Left lung (tissue), 14 donors: ENCODE measurements at places on chromosomes 2 and 18. TPM values are rescaled to one million over a fixed set of nuclear protein-coding genes. Genes with fewer than 3 reads are reported as not detected.

- no peaks in the 10 kb centered on the region for H3K27me3 ChIP-seq
- peak overlapping the region; percentile 43 for H3K27ac ChIP-seq
- no peaks in the 10 kb centered on the region for H3K36me3 ChIP-seq
- no peak for DNase-seq
- peaks cover 7% of the 10 kb centered on the region for H3K4me1 ChIP-seq
These were observed 86.7 kb upstream of the CTAGE1 start for GRCh38 chr18:22504251-22505030.

DNA sequence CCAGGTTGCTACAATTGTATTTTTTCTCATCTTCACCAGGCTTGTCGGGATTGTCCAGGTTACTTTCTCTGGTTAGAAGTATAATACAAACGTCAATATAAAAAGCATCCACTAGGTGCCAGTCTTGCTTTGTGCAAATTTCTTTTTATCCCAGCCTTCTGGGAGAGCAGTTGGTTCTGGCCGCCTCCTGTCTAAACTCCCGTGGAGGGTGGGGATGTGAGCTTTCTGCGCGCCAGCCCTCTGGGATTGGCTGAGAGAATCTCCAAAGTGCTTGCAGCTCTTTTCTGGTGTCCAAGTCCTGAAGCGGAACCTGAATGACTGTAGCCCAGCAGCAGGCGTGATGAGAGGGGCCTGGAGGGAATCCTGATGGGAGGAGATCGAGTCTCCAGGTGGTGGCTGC is 22.4 kb upstream of the TOGARAM2 start:
- H3K4me3 ChIP-seq, result no peak overlapping the region
- DNase-seq, result peak; percentile 48
- no peaks in the 10 kb centered on the region for H3K27me3 ChIP-seq
- H3K27ac ChIP-seq, result no peak overlapping the region
- H3K4me1 ChIP-seq, result no peaks in the 10 kb centered on the region

DNA sequence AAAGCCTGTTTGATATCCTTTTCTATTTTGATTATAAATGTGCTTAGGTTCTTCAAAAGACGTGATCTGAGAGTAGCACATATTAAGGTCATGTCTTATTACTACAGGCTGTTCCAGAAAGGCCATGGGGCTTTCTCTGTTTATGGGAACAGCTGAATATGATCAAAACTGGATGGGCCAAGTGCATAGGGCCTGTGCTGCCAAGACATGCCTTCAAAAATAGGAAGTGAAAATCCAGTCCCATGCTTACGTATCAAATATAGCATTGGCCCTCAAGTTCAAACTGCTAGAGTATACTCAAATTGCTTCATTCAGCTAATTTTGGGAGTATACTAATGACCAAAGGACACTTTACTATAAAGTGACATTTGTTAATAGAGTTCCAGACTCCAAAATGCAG is 24.1 kb downstream of the SLC25A52 start:
- no peak overlapping the region for H3K4me3 ChIP-seq
- no peaks in the 10 kb centered on the region for H3K36me3 ChIP-seq
- DNase-seq, result no peak
- H3K27ac ChIP-seq, result no peak overlapping the region
- no peaks in the 10 kb centered on the region for H3K27me3 ChIP-seq

GRCh38 chr2:233271693-233272092 is 20.2 kb downstream of the ATG16L1 start:
- H3K4me3 ChIP-seq, result no peak overlapping the region
- H3K36me3 ChIP-seq, result peaks cover 99% of the 10 kb centered on the region
- H3K27ac ChIP-seq, result no peak overlapping the region
- H3K4me1 ChIP-seq, result no peaks in the 10 kb centered on the region
- DNase-seq, result no peak

GRCh38 chr2:226647621-226648518 is 151.8 kb downstream of the IRS1 start:
- peaks cover 19% of the 10 kb centered on the region for H3K4me1 ChIP-seq
- peak; percentile 61 for DNase-seq
- no peaks in the 10 kb centered on the region for H3K27me3 ChIP-seq
- H3K4me3 ChIP-seq, result no peak overlapping the region
- H3K36me3 ChIP-seq, result no peaks in the 10 kb centered on the region

Gene CPO
- 0.20 TPM for total RNA-seq

DNA sequence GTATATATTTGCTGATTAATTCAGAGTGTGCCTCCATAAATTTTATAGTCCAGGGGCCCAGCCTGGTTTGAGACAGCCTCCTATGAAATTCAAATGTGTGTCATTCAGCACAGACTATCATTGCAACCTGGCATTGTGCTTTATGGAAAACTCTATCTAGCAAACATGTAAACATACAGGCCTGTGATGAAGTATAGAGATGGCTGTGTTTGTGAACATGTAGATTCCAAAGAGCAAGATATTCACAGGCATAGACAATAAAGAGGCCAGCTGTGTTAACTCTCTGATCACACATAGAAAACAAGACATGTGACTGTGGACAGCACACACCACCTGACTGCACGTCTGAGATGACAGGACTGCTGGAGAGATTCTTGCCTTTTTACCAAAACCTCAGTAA is 297.9 kb downstream of the EN1 start:
- H3K4me3 ChIP-seq, result no peak overlapping the region
- no peaks in the 10 kb centered on the region for H3K36me3 ChIP-seq
- no peaks in the 10 kb centered on the region for H3K27me3 ChIP-seq
- no peak for DNase-seq
- H3K27ac ChIP-seq, result no peak overlapping the region

Gene RBM44
- total RNA-seq, result 1.0 TPM

- peak; percentile 56 for DNase-seq
- H3K36me3 ChIP-seq, result no peaks in the 10 kb centered on the region
- H3K4me3 ChIP-seq, result peak overlapping the region; percentile 34
- peaks cover 30% of the 10 kb centered on the region for H3K4me1 ChIP-seq
These were observed 2.4 kb upstream of the HOXD12 start for GRCh38 chr2:176096986-176097819.

GRCh38 chr2:179588486-179589145 is 272.8 kb downstream of the ZNF385B start:
- no peak overlapping the region for H3K27ac ChIP-seq
- H3K4me3 ChIP-seq, result no peak overlapping the region
- DNase-seq, result no peak
